Stomach (tissue), 19 donors: ENCODE measurements at places on chromosomes 2 and 18. TPM values are rescaled to one million over a fixed set of nuclear protein-coding genes. Genes with fewer than 3 reads are reported as not detected.

The ORMDL1 gene
- 115 TPM for total RNA-seq

DNA sequence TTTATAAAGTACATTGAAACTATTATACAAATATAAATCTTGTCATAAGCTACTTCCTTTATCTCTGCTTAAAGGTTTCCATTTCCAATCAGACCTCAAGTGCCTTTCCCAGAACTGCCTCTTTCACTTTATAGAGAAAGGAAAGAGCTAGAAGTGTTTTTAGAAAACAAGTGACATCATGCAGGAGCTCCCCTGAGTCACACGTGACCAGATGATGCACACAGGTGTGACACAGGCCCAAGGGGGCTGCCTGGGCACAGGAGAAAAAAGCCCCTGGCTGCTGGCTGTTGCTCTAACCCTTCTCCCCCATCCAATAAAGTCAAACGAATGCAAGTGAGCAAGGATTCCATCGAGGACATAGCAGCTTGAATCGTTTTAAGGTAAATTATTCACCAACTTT is 21.4 kb upstream of the SH3BP4 start:
- H3K27ac ChIP-seq: no peak overlapping the region
- H3K4me3 ChIP-seq: no peak overlapping the region
- no peaks in the 10 kb centered on the region for H3K27me3 ChIP-seq
- DNase-seq: no peak
- H3K4me1 ChIP-seq: no peaks in the 10 kb centered on the region

The SLC30A3 gene
- total RNA-seq: not detected

- DNase-seq: no peak
- H3K27ac ChIP-seq: no peak overlapping the region
- H3K36me3 ChIP-seq: no peaks in the 10 kb centered on the region
- no peak overlapping the region for H3K4me3 ChIP-seq
- no peaks in the 10 kb centered on the region for H3K4me1 ChIP-seq
Observed at GRCh38 chr18:71485611-71486010, 1058.5 kb downstream of the CBLN2 start.

The ZDBF2 gene
- total RNA-seq: 38.5 TPM

GRCh38 chr2:41865263-41865662 is 182.6 kb upstream of the PKDCC start:
- H3K27me3 ChIP-seq: peaks cover 9% of the 10 kb centered on the region
- H3K27ac ChIP-seq: no peak overlapping the region
- no peak for DNase-seq
- no peak overlapping the region for H3K4me3 ChIP-seq
- no peaks in the 10 kb centered on the region for H3K36me3 ChIP-seq
- H3K4me1 ChIP-seq: no peaks in the 10 kb centered on the region

DNA sequence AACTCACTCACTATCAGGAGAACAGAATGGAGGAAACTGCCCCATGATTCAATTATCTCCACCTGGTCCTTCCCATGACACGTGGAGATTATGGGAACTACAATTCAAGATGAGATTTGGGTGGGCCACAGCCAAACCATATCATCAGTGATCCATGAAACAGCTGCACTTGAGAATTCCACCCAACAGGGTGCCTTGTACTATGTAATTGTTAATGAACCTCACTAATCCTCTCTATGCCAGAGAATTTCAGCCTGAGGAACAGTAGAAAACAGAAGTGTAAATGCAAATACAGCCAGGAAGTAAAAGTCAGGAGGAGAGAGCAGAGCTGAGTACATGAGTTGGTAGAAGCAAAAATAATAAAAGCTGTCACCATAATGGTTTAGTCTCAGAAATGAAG is 261.4 kb downstream of the EPHA4 start:
- H3K4me3 ChIP-seq: no peak overlapping the region
- no peak overlapping the region for H3K27ac ChIP-seq
- H3K36me3 ChIP-seq: no peaks in the 10 kb centered on the region
- no peaks in the 10 kb centered on the region for H3K27me3 ChIP-seq

- H3K4me3 ChIP-seq: no peak overlapping the region
- DNase-seq: no peak
- H3K4me1 ChIP-seq: peaks cover 6% of the 10 kb centered on the region
- peaks cover 46% of the 10 kb centered on the region for H3K27me3 ChIP-seq
- no peak overlapping the region for H3K27ac ChIP-seq
- H3K36me3 ChIP-seq: no peaks in the 10 kb centered on the region
Observed at GRCh38 chr2:26854283-26854827, 6.4 kb downstream of the DPYSL5 start.

The TLX2 gene
- total RNA-seq: not detected

The BOK gene
- total RNA-seq: 73.6 TPM

The TRIM54 gene
- total RNA-seq: not detected

The MALL gene
- 2.3 TPM for total RNA-seq

GRCh38 chr2:235609746-235610145 is 115.9 kb downstream of the AGAP1 start:
- no peaks in the 10 kb centered on the region for H3K36me3 ChIP-seq
- H3K27me3 ChIP-seq: no peaks in the 10 kb centered on the region
- DNase-seq: no peak
- H3K4me3 ChIP-seq: no peak overlapping the region

DNA sequence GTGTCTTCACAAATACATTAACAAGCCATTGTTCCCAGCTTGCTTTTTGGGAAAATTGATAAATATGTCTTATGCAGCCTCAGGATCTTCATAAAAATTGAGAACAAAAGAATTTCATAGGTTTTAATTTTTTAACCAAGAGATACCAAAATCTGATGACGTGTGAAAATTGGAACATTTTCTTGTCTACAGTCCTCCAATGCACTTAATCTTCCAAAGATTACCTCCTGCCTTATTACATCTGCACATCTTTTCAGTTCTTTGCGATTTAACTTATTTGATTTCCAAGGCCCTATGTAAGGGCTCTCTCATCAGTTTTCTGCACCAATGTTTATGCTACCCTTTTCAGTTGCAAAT is 3.1 kb downstream of the MRPL35 start:
- H3K27ac ChIP-seq: no peak overlapping the region
- DNase-seq: no peak
- no peaks in the 10 kb centered on the region for H3K27me3 ChIP-seq
- peaks cover 9% of the 10 kb centered on the region for H3K4me1 ChIP-seq
- H3K4me3 ChIP-seq: no peak overlapping the region

The AFF3 gene
- total RNA-seq: 15.2 TPM

DNA sequence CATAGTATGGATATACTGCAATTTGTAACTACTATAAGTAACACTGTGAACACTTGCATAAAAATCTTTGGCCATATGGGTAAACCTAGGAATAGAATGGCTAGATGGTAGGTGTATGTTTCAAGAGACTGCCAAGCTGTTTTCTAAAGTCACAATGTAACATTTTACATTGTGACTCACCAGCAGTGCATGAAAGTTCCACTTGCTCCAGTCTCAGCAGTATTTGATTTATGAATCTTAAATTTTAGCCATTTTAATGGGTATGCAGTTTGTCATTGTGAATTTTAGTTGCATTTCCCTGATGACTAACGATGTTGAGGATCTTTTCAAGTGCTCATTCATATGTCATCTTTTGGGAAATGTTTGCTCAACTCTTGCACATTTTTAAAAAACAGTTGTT is 86.1 kb downstream of the FARSB start:
- DNase-seq: no peak
- peaks cover 56% of the 10 kb centered on the region for H3K36me3 ChIP-seq
- H3K27me3 ChIP-seq: no peaks in the 10 kb centered on the region
